Caki2 (cell line): ENCODE measurements at places on chromosomes 2 and 18.
A peak's percentile ranks its signal among the peaks of the same experiment; 100 is the strongest.

DNA sequence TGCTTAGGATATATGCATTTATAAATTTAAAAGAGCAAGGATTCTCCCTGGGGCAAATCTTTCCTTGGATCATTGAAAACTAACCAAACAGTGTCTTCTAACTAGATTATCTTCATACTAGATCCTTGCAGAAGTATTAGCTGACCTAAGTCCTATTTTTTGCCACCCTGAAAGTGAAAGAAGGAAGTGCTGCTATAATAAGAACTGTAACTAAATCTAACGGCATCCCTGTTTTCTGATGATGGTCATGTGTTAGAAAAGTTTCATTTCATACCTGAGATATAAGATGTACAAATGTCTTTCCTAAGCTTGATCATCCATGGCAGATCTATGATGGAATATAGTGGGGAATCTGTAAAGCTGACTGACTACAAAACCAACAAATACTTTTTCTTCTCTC is 102.7 kb downstream of the MAP2 start:
- no peak for DNase-seq

DNA sequence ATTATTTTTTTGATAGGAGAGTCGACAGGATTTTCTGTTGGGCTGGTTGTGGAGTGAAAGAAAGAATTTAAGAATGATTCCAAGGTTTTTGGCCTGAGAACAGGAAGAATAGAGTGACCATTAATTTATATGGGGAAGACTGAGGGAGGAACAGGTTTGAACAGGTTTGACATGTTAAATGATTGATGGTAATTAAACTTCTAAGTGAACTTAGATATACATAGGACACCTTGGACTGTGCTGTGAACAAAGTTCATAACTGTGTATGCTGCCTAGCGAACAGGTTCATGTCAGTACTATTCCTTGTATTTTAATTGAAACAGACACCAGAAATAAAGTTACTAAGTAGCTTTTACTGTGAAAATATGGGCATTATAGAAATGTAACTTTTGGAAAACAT is 212.0 kb downstream of the SPAG16 start:
- DNase-seq: no peak

- peak; percentile 64 for DNase-seq
These were observed 31.9 kb upstream of the NRP2 start for GRCh38 chr2:205650450-205650849.

DNA sequence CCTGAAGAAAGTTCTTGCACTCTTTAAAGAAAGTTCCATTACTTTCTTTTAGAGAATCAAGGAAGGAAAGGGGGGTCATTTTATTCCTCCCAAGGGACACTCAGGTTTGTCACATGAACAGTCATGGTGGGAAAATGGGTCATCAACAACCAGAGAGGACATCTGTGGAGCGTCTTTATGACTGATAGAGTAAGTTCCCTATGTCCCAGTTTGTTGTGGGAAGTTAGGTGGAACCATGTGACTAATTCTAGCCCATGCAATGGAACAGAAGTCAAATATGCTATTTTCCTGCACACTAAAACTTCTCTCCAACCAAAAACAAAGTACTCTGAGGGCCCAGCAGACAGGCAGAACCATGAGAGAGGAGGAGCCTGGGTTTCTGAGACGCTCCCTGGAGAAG is 165.6 kb upstream of the SERTAD2 start:
- no peak for DNase-seq

- peak; percentile 80 for DNase-seq
These were observed 51.5 kb downstream of the FHOD3 start for GRCh38 chr18:36348971-36349417.

DNA sequence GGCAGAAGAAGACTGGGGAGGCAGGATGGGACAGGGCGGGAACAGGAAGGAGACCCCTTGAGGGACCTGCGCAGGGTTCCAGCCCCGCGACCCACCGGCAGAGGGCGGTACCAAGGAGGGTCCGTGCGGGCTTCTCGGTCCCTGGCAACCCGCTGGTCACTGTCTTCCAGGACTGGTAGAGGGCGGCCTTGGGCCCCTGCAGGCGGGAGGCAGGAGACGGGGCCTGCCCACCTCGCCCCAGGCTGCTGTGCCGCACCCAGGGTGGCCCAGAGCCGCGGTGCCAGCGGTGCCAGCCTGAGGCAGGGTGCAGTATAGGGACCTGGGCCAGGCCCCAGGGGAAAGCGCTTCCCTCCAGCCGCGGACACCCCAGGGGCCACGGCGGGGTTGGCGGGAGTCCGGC is 34.5 kb downstream of the NEURL3 start:
- DNase-seq: no peak

- no peak for DNase-seq
These were observed 503.2 kb downstream of the PIK3C3 start for GRCh38 chr18:42458226-42458625.

DNA sequence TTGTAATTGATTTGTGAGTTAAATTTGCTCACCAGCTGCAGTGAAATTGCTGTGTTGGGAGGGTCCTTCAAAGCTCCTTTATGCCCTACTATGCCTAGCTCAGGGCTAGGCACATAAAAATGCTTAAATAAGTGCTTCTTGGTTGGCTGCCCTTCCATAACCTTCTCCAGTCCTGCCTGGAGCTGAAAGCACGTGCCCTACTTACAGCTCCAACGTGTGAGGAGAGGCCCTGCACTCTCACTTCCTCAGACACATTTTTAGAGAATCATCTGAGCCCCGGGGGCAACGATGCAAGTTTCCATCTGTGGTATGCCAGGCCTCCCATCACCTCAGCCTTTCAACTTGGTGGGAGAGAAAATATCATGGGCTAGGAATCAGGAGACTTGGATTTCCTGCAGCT is 202.7 kb downstream of the BCL11A start:
- no peak for DNase-seq

DNA sequence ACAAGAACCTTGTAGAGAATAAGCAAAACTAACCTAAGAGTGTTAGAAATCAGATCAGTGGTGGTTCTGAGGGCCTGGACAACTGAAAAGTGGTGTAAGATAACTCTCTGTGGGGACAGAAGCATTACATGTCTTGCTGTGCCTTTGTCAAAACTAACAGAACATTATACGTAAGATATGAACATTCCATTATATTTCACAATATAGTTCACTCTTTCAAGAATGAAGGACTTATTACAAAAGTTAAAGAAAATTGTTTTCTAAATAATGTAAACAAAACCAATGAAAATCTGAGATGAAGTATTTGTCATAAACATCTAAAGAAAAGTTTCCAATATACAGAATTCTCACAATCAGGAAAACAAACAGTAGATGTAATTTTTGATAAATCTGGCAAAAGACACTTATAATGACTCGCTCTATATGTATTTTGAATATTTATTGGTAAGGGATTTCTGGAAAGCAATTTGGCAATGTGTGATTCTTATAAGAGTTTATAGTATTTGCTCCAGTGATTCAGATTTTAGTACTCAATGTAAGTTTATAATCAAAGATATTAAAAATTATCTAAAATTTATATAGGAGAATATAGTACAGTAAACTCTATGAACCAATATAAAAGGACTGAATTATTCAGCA is 258.4 kb downstream of the CD226 start:
- no peak for DNase-seq

GRCh38 chr2:137942037-137942832 is 22.0 kb upstream of the HNMT start:
- DNase-seq: no peak

DNA sequence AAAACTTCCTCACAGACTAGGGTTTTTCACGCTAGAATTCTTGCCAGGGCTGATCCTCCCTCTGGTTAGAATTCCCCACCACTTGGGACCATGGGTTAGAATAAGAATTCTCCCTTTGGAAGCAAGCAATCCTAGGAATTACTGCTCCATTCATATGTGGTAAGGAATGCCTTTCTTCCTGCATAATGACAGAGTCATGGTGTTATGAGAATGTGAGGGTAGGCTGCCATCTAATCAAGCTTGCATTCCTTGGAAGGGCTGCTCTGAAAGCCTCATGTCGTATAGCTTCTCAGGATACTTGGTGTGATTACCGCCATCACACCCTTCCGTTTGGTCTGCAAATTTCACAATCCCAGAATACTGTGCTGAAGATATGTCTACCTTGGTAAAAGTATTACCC is 1282.4 kb upstream of the PIK3C3 start:
- DNase-seq: no peak

- no peak for DNase-seq
These were observed 76.2 kb upstream of the CHRNA1 start for GRCh38 chr2:174840436-174840835.

GRCh38 chr2:169495310-169495928 is 14.1 kb upstream of the KLHL41 start:
- DNase-seq: no peak

- no peak for DNase-seq
These were observed 17.3 kb upstream of the TTR start for GRCh38 chr18:31574359-31574758.

DNA sequence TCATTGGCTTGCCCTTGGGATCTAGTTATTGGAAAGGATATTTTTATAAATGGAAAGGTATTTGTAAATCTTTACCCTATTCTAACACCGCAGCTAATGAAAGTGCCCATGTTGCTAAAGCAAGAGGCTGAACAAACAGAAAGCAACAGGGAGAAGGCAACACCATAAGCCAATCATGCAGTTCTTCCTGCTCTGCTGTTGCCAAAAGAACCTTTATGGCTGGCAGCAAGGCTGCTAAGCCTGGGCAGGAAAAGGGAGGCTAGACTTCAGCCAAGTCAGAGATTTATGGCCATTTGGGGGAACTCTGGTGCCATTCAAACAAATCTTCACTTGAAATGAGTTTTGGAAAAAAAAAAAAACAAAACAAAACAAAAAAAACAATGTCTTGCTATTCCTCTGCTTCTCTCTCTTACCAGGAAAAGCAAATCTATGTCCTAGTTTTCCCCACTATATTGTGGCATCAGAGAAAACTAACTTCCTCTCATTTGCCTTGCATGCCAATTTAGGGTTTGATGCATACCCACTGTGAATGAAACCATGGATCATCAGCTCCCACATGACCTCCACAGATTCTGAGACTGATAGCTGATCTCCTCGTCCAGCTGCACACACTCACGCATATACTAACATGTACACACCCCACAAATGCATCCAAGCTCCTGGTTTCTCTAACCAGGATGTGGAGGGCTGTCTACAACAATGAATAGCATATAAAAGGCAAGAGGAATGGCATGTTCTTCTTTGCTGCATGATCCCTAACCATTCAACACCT is 179.3 kb downstream of the C1D start:
- DNase-seq: no peak

- DNase-seq: no peak
These were observed 232.3 kb downstream of the RIT2 start for GRCh38 chr18:42883169-42883568.

DNA sequence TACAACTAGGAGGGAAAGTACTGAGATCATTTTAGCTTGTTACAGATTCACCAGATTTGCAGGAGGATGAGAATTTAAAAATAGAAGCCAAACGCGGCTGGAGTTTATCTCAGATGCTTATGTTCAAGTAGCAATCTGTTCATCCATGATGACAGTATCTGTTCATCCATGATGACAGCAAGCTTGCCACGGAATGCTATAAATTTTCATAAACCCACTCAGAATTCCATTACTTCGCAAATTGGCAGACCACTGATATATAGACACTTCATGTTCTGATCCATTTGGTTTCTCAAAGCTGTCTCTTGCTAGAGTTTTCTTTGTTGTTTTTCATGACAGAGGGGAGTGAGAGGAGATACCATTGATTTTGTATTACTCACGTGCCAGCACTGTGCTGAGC is 84.2 kb downstream of the GAREM1 start:
- DNase-seq: no peak

- DNase-seq: no peak
These were observed 13.2 kb downstream of the ITM2C start for GRCh38 chr2:230877759-230878598.

DNA sequence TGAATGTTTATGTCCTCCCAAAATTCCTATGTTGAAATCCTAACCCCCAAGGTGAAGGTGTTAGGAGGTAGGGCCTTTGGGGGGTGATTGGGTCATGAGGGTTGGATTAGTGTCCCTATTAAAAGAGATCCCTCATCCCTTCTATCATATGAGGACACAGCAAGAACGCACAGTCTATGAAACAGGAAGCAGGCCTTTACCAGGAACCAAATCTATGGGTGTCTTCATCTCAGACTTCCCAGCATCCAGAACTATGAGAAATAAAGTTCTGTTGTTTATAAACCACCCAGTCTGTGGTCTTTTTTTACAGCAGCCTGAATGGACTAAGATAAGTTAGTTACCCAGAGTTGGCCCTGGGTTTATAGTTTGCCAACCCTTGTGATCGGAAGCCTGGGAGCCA is 153.1 kb downstream of the INO80D start:
- DNase-seq: no peak

DNA sequence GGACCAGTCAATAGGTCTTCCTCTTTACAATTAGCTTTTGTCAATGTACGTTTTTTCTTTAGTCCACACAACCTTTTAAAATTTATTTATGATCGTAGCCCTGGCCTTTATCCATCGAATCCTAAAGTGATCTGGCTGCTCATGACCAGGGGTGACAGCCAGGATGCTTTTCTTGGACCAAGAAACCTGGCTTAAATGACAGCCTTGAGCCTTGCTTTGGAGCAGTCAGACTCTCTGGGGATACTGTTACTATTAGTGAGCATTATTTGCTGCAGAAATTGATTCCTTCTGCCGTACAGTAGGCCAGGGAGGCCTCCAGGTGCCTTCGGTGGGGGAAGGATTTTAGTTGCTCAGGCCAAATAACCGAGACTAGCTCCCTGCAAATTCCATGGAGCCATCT is 70.2 kb downstream of the AGAP1 start:
- no peak for DNase-seq

DNA sequence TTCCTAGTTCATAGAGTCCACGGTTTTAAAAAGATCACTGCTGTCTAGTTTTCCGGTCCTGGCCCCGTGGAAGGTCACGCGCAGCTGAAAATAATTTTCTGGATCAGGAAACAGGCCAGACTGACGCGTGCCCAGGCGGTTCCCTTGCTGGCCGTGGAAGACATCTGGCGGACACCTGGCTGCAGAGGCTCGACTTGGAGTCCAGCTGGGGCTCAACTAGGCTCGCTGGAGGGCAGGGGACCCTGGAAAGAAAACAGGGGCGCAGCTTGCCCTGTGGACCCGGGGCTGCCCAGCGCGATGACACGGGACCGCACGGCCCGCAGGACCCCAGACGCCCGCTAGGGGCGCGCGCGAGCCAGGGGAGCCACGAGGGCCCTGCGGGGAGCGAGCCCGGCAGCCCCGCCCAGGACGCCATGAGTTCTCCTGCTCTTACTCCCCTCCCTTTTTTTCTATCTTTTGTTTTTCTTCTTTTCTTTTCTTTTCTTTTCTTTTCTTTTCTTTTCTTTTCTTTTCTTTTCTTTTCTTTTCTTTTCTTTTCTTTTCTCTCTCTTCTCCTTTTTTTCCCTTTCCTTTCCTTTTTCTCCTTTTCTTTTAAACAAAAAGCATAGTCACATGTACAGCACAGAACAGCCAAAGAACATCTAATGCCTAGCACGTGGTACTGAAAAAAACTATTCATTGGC is 43.2 kb upstream of the UBE2F start:
- peak; percentile 33 for DNase-seq

- DNase-seq: no peak
These were observed 13.0 kb downstream of the MTERF4 start for GRCh38 chr2:241088791-241089732.

- no peak for DNase-seq
These were observed 64.6 kb downstream of the TMEM17 start for GRCh38 chr2:62441421-62441820.

GRCh38 chr18:78454221-78454620 is 525.4 kb upstream of the SALL3 start:
- no peak for DNase-seq
